ENCODE measurements at places on chromosomes 1 and 21. TPM values are rescaled to one million over a fixed set of nuclear protein-coding genes. Genes with fewer than 3 reads are reported as not detected.

The SLC25A34 gene
- total RNA-seq = 0.37 TPM

The SLAMF8 gene
- not detected for total RNA-seq

The LRRC53 gene
- not detected for total RNA-seq

The LCE1A gene
- total RNA-seq = not detected

The INAVA gene
- total RNA-seq = 0.18 TPM

The F5 gene
- total RNA-seq = not detected

The CDC20 gene
- total RNA-seq = 6.7 TPM

The LCE2B gene
- not detected for total RNA-seq

The AQP10 gene
- total RNA-seq = not detected

The PSRC1 gene
- 2.3 TPM for total RNA-seq

The HTR6 gene
- total RNA-seq = not detected

The ATXN7L2 gene
- total RNA-seq = 0.85 TPM

The TSPAN2 gene
- 3.5 TPM for total RNA-seq

The DNM3 gene
- total RNA-seq = 0.46 TPM

The RNF187 gene
- total RNA-seq = 61.4 TPM

The SIM2 gene
- under 0.01 TPM for total RNA-seq

The AGMAT gene
- total RNA-seq = 0.83 TPM

The KRTAP11-1 gene
- not detected for total RNA-seq

The A3GALT2 gene
- total RNA-seq = not detected

The MRPL39 gene
- 22.3 TPM for total RNA-seq

The TFF3 gene
- not detected for total RNA-seq
